ENCODE measurements at places on chromosomes 6 and 20.

GRCh38 chr6:109436041-109436440 is 4.4 kb downstream of the PPIL6 start:
- DNase-seq = no peak

DNA sequence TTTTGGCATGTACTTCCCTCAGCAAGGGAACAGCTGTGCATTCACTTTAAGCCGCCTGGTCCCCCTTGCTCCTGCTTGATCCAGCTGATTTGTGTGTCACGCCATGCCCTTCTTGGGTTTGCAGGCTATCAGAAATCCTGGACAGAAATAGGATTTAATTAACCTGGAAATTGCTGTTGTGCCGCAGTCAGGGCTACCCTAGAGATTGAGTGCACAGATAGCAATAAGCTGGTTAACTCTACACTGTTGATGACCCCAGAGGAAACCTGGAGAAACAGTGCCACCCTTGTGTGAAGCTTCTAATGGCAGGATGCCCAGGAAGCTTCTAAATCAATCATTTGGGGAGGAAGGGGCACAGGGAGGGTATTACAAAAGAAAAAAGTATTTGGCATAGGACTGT is 199.0 kb downstream of the JARID2 start:
- DNase-seq = peak; percentile 33

GRCh38 chr6:26445934-26446667 is 5.8 kb downstream of the BTN3A3 start:
- no peak for DNase-seq

- no peak for DNase-seq
Measured at GRCh38 chr6:149456311-149457021, 28.3 kb downstream of the ZC3H12D start.

GRCh38 chr6:32492351-32492750 is 37.7 kb downstream of the HLA-DRB5 start:
- no peak for DNase-seq

DNA sequence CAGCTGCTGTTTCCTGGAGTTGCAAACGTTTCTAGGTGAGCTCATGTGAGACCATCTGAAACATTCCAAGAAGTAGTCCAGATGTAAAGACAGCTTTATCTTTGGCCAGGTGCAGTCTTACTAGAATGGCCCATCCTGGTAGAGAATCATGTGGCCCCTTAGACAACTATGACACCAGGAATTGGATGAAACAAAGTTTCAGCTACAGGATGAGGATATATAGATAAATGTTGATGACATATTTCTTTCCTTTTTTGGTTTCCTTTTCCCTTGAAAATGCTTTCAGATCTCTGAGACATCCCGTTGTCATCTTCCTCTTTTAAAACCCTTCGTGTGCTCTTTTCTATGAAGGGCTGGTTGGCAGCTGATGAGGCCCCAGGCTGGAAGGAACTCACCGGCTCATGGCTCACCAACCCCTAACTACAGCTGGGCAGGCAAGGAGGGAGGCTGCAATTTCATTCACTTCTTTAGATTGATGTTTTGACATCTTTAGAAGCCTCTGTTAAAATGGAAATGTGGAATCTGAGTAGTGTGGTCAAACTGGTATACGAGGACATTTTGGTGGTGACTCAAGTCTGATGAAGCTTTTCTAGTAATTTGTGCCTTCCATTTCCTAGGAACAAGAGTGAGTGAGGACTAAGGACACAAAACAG is 167.9 kb upstream of the TNFAIP3 start:
- DNase-seq = no peak

DNA sequence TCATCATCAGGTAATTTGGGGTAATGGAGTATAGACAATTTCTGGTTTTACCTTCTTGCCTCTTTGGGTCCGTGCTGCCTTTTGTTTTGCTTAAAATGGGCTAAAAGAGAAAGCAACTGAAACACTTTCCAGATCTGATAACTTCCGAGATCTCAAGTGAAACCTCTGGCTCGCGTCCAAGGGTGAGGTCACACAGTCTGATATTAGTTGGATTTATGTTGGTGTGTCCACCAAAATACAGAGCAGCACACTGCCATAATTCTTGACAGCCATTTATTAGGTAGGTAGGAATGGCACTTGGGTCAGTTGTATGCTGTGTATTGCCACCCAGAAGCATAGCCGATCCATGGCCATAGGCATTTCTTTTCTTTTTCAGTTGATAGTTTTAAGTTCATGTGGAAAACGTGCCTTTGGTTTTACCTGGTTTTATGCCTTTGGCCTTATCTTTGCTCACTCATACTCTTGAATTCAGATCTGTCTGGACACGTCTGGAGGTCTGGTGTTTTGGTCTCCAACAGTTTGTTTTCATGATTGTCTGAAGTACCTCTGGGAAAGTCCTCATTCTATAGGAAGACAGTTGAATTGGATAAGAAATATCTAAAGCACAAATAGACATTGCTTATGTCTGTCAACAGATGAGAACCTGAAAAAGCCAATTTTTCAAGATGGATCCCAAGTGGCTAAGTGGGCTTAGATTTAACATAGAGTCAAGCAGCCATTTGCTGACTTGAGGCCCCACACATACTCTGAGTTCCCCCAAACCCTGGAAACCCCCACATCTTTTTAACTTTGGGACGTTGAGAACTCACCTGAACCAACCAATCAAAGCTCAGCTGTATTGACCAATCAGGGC is 320.8 kb downstream of the SOX4 start:
- DNase-seq = peak; percentile 27

DNA sequence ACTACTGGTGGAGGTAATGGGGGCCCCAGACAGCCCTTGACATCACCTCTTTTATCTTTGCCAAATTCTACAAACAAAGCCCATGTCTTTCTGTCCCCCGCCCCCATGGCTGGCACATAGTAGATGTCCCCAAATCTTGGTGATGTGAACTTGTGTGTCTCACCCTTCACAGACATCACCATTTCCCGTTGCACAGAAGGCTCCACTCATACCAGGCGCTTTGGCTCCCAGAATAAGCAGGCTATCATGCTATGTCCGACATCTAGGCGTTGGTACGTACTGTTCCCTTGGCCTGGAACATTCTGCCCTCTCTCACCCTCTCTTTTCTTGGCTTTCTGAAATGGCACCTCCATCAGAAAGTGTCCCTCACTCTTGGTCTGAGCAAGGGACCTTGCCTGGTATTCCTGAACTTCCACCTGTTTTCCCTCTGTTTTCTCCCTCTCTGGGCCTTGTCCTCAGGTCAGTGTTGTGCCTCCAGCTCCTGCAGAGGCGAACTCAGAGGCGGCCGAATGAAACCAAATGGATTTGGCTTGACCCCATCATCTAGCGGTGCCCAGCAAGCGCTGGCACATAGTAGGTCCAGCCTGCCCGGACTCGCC is 968 bp upstream of the CCN5 start:
- no peak for DNase-seq

GRCh38 chr6:71459162-71459561 is 170.6 kb downstream of the OGFRL1 start:
- DNase-seq = no peak

- no peak for DNase-seq
Measured at GRCh38 chr20:4401601-4402000, 320.1 kb upstream of the PRND start.

GRCh38 chr6:66628917-66629316 is 921.9 kb upstream of the EYS start:
- DNase-seq = no peak

GRCh38 chr6:5120011-5120410 is 34.9 kb downstream of the PPP1R3G start:
- no peak for DNase-seq

DNA sequence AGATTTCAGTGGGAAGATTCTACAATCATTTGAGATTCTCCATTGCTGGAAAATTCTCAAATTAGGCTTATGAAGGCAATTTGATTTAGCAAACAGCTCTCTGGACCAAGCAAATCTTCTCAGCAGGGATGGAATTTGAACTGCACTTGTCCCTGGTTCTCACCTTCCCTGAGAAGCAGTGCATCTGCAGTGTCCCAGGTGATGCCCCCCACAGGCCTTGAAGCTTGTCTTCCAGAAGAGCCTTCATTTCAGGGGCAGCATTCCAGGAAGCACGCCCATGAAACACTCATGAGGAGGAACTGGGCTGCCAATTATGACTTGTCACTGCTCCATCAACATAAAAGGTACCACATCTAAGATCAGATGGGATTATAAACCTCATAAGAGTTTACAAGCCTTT is 82.8 kb upstream of the HDAC2 start:
- DNase-seq = no peak

GRCh38 chr6:129568015-129568414 is 142.0 kb downstream of the ARHGAP18 start:
- no peak for DNase-seq

DNA sequence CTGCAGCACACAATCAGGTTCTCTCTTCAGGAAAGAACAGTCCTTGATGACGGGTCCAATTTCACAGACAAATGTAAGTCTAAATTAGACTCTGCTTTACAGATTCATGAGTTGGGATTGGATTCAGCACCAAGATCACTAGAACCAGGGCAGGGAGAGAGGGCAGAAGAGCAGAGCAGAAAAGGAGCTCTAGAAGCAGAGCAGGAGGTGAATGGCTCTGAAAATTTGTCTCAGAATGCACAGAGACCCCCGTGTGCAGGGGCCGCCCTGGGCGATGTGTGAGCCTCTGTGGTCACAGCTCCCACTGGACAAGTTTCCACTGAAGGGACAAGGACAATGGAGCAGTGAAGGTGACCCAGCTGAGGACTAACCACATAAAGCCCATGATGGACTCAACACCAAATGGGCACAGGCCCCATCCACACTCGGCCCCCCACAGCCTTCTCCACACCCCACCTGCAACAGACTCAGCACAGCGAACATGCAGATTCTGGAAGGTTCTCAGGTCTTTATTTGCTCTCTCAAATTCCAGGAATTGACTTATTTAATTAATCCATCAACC is 3.5 kb downstream of the HLA-B start:
- DNase-seq = no peak

GRCh38 chr6:71509191-71510005 is 220.8 kb downstream of the OGFRL1 start:
- no peak for DNase-seq

- DNase-seq = no peak
Measured at GRCh38 chr6:1481286-1481685, 91.9 kb downstream of the FOXF2 start.

- no peak for DNase-seq
Measured at GRCh38 chr6:155181498-155181897, 82.3 kb upstream of the CLDN20 start.

DNA sequence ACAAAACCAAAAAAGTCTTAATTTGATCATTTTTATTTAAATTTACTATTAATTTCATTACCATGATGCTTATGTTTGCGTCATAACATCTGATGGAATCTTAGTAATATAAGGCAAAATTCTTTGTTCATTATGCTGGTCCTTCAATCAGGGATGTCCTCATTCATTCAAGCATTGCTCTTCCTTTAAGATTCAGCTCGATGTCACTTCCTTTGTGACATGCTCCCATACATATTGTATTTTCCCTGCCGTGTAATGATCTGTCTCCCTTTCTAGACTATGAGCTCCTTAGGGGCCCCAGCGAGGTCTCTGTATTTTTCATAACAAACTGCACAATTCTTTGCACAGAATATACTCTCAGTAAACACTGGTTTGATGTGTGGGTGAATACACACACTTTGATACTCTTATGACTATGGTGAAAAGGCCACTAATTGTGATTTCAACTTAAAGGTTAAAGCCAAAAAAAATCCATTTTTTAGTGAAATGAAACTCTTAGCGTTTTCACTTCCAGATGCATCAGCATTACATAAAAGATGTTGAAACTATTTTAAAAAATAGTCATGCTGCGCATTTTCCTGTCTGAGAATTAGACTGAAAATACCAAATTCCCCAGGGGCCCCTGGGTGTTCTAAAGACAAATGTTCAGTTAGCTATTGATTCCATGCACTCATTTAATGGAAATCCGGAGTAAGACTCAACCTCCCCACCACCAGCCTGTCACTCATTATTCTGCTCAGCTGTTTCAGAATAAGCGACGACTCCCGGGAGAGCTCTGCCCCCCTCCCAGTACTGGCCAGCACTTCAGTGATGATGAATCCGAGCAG is 169.7 kb downstream of the ATXN1 start:
- no peak for DNase-seq

DNA sequence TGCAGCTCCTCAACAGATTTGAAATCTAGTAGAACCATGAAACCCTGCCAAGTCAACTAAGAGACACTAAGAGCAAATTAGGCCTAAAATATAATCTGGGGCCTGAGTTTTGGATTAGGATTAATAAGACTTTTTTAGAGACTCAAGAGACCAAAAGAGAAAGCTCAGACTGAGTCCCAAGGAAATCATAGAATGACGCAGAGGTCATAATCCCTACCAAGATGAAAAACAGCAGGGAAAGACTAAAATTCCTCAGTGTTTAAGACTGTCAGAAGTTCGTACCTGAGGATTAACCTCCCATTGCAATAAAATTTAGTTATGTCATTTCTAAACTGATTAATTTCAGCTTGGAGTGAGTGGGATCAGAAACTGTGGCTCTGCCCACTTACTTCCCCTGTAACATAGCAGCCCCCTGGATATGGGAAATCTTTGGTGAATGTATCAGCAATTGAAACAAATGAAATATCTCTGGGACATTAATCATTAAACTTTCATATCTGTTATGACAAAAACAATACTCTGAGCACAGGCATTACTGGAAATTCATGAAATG is 200.3 kb downstream of the EDN1 start:
- no peak for DNase-seq

DNA sequence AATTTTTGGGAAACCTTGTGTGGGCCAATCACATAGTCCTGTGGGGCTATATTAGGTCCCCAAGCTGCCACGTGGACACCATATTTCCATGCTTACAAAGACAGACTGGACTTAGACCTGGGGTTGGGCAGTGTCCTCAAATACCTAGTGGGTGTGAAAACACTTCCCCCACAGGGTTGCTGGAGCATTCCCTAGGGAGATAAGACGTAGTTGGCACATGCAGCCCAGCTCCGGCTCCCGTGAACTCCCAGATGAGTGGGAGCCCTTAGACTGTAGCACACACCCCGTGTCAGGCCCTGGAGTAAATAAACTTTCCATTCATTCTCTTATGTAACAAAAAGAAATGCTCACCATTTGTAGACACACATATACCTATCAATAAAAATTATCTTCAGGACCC is 14.2 kb downstream of the KCNG1 start:
- DNase-seq = no peak
